ENCODE measurements at places on chromosomes 6 and 20.
A peak's percentile ranks its signal among the peaks of the same experiment; 100 is the strongest.

- no peak for DNase-seq
Observed at GRCh38 chr6:39184906-39185580, 44.2 kb downstream of the KCNK5 start.

DNA sequence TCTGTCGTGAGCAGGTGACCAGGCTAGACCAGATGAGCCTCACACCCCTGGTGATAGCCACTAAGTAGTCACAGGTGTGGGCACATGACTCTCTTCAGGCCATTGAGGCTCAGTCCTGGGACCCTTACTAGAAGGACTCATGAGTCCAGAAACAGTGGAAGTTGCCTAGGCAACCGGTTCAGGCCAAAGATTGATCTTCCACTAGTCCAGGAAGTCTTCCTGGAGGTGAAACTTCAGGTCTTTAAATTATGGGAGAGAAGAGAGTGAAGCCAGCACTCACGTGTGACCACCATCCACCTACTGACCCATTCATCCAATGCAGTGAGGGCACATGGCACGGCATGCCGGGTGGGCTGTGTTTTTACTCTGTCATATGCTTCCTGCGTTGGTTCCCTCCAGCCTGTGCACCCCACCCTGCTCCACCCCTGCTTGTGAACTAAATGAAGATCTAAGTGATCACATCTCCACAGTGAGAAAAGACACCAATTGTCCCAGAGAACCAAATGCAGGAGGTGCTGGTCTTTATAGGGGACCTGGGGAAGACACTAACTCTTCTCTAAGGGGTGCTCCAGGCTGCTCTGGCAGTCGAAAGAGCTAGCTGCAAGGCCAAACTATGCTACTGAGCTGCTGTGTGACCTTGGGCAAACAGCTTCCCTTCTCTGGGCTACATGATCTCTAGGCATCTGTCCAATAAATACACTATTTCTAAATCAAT is 12.5 kb upstream of the STX16 start:
- DNase-seq: no peak

- DNase-seq: peak; percentile 10
Observed at GRCh38 chr20:4563534-4563933, 158.2 kb upstream of the PRND start.

DNA sequence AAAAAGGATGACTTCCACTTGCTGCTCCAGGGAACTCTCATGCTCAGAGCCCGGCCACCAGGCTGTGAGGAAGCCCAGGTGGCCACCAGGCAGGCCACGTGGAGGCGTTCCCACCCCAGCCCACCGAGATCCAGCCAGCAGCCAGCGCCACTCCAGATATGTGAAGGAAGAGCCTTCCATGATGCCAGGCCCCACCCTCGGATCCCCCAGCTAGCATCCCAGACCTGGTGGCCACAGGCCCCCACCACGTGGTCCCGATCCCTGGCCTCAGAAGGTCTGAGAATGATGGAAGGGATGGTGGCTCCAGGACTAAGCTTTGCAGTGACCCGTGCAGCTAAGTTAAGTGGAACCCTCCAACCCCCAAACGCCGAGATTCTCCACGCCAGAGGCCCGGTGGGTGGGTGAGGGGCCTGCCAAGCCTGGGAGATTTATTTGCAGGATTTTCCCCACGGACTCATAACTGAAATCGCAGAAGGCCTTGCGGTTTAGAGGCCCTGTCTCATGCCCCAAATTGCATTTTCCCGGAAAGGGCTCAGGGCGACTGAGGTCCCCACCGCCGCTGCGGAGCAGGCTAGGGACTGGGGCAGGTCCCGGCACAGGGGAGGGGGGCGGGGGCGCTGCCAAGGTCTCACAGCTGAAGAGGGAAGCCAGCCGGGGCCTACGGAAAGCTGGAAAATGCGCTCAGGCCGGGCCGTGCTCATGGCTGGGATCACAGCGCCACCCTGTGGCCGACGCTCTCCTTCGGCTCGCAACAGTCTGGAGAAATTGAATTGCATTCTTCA is 31.1 kb upstream of the CST7 start:
- peak; percentile 48 for DNase-seq

DNA sequence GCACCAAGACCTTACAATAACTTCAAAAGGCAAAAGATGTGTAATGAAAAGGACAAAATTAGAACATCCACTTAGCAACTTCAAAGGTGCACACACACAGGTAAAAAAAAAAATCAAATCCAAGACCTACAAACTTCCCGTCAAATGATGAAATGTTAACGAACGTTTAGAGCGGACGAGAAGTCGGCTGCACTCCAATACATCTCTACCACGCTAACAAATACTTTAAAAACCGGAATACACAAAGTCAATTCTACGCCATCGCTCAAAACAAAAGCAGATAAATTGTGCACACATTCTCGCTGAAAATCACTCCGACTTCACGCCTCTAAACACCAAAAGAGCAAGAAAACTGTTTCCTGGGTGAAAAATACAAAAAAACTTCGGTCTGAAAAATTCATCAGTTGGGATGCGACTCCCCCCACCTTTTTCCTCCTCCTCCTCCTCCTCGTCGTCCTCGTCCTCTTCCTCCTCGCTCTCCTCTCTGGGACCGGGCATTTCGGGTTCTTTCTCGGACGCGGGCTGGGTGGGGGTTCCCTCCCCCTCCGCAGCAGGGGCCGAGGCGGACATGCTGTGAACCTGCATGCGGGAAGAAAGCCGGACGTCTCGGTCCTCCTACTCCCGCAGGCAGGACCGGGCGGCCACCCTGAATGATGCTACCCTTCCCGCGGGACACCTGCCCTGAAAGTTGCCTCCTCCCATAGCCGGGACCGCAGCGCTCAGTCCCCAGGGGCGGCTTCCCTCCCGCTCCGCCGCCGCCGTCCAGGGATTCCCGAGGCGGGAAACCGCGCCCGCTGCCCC is 712 bp downstream of the DEK start:
- DNase-seq: peak; percentile 26

DNA sequence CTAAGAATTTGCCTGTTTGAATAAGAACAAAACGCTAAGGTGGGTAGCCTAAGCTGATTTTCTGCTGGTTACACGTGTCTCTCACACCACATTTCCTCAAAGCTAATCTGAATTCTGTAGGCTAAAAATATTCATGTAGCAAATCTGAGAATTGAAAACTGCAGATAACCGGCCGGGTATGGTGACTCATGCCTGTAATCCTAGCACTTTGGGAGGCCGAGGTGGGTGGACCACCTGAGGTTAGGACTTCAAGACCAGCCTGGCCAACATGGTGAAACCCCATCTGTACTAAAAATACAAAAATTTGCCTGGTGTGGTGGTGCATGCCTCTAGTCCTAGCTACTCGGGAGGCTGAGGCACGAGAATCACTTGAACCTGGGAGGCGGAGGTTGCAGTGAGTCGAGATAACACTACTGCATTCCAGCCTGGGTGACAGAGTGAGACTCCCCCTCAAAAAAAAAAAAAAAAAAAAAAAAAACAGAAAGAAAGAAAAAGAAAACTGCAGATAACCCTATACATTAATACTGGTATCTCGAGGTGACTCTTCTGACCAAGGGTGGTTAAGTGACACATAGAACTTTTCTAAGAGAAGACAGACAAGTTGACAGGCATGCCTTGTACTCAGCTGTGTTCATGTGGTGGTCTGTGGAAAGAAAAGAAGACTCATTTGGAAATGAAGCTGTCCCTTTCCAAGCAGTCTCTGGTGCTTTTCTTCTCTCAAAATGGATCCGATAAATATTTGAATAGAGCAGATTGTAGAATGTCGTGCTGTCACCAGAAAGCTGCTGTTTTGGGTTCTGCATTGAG is 24.7 kb upstream of the ASXL1 start:
- DNase-seq: peak; percentile 7

GRCh38 chr6:6595952-6596351 is 7.4 kb downstream of the LY86 start:
- no peak for DNase-seq

DNA sequence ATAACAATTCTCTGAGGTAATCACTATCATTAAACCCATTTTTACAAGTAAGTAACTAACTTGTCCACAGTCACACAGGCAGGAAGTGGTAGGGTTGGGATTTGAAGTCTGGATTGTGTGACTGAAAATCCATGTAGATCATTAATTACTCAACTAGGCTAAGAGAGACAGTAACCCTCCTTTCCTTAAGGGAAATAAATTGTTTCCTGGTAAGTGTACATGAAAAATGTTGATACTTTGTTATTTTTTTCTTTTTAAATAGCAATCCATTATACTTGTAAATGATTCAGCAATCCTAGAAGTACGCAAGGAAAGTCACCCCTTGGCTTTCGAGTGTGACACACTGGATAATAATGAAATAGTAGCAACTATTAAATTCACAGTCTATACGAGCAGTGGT is 11.6 kb downstream of the SPACA1 start:
- DNase-seq: no peak

GRCh38 chr6:119207971-119208725 is 129.7 kb upstream of the FAM184A start:
- no peak for DNase-seq

- DNase-seq: no peak
Observed at GRCh38 chr6:45504947-45505346, 127.2 kb upstream of the SUPT3H start.

- no peak for DNase-seq
Observed at GRCh38 chr6:13794184-13794583, 20.2 kb downstream of the MCUR1 start.

GRCh38 chr6:147216915-147217314 is 12.7 kb downstream of the STXBP5 start:
- DNase-seq: no peak

DNA sequence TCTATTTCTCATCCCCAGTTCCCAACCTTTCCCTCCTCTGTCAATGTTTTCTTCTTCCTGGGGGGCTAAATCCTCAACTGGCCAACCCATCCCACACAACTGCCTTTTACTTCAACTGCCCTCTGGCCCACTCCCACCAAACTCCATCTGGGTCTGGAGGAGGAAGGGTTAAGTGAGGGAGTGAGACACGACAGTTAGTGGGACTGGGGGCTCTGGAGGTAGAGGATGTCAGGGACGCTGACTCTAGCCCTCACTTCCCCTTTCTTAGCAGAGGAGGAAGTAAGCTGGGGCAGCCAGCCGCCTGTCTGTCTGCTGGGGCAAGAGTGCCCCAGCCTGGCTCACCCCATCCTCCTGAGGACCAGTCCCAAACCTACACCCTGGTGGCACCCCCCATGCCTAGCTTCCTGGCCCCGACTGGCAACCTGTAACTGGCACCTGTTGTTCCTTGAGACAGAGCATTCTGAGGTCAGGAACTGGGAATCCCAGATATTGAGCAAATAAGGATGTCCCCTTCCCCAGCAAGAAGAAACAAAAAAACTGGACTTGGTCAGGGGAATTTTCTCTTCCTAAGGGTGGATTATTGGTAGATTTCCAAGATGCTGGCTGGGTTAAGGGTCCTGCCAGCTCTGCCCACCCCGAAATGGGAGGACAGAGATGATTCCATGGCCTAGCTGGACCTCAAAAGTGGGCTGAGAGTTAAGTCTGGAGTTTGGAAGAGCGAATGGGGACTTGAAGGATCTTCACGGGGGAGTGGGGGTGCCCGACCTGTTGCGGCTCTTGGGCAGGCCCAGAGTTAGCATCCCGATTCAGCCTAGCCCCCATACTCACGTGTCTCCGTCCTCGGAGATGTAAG is 971 bp downstream of the NFKBIE start:
- DNase-seq: peak; percentile 33

DNA sequence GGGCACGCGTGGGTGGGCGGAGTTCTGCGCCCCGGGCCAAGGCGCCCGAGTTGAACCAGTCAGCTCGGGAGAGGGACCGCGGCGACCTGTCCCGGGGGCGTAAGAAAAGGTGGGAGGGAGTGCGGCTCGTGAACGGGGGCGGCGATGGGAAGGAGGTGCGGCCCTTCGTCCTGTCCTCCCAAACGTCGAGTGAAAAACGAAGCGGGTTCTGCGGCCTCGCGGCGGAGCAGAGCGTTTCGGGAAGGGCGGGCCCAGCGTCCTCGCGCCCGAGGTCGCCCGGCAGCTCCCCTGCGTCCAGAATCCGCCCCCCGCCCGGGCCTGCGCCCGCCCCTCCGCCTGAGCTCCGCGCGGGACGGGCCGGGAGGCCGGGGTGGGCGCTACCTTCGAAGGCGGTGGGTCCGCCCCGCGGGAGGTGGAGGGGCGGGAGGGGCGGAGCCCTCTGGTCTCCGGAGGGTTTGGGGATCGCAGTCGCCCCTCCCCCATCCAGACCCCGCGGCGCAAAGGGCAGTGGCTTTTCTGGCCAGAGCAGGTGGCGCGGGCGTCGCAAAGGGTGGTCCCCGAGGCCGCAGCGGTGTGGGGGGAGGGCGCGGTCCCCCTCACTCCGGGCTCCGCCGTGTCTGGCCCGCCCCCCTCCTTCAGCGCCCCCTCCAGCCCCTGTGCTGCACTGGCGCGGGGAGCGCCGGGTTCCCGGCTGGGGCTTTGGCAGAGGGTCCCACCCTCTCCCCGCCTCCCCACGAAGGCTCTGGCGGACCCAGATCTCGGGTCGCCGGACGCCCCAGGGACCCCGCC is 838 bp downstream of the STMN3 start:
- peak; percentile 46 for DNase-seq

- DNase-seq: no peak
Observed at GRCh38 chr20:56766528-56766927, 137.4 kb downstream of the TFAP2C start.

DNA sequence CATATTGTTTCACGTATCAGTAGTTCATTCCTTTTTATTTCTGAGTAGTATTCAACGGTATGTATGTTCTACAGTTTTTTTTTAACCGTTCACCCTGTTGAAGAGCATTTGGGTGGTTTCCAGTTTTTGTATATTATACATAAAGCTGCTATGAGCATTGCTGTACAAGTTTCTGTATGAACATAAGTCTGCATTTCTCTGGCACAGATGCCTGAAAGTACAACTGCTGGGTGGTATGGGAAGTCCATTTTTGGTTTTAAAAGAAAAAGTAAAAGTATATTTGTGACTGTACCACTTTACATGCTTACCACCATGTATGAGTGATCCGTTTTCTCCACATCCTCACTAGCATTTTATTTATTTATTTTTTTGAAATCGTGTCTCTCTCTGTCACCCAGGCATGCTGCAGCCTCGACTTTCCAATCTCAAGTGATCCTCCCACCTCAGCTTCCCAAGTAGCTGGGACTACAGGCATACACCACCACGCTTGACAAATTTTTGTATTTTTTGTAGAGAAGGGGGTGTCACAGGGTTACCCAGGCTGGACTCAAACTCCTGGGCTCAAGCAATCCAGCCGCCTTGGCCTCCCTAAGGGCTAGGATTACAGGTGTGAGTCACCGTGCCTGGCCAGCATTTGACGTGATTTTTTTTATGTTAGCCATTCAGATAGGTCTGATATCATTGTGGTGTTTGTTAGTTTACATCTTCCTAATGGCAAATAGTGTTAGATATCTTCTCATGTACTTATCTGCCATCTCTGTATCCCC is 11.0 kb upstream of the SIM1 start:
- no peak for DNase-seq

- no peak for DNase-seq
Observed at GRCh38 chr6:163712981-163713380, 298.5 kb downstream of the QKI start.

- no peak for DNase-seq
Observed at GRCh38 chr6:25312034-25312620, 33.0 kb downstream of the CARMIL1 start.

Data from stimulated activated CD4-positive, alpha-beta T cell treated with anti-CD3 and anti-CD28 coated beads, Interleukin-4, amount 100 ng/mL, for 1 hour (primary cell).